ENCODE measurements at places on chromosomes 4 and X.

- DNase-seq = no peak
Observed at GRCh38 chr4:3518511-3518880, 13.7 kb downstream of the LRPAP1 start.

DNA sequence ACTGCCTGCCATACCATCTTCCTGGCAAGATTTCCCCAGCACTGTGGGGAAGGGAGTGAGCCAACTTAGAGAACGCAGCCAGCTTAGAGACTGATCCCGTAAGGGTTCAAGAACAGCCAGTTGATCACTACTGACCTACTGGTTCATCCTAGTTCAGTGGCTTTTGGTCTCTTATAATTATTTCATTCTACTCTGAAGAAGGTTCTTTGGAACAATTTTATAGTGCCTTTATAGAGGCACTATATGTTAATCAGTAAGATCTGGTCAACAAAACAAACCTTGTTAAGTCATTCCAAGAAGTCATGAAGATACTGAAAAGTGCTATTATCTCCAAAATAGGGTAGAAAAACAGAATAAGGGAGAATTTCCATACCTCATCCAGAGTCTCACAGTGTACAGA lies 33.2 kb upstream of the ENPEP start:
- no peak for DNase-seq

DNA sequence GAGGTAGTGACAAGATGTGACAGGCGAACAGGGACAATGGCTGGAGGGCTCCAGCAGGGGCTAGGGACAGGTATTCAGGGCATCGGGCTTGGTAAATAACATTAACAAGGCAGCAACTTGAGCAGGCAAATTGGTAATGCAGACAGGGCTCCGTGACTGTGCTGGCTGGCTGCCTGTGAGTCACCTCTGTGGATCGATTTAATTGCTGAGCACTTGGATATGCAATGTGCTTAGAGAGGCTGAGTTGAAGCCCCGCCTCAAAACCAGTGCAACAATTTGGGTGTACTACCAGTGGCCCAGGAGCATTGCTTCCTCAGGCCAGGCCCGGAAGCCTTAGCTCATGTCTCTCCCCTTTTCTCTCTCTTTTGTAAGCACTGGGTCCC lies 19.5 kb downstream of the CNGA2 start:
- peak; percentile 76 for DNase-seq

DNA sequence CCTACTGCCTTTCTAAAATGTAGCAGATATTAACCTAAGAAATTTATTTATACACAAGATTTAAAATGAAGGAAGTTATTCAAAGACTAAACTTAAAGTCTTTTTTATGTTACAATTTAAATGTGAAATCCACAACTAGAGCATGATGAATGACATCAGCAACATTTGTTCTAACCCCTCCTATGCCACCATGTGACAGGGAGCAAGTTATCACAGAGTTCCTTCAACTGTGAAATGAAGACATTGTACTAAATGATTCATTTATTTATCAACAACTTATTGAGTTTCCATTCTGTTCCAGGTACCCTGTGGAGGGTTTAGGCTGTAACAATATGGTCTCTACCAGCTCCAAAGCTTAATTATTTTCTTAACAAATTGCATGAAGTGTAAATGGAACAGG lies 76.9 kb downstream of the SLC39A8 start:
- no peak for DNase-seq

DNA sequence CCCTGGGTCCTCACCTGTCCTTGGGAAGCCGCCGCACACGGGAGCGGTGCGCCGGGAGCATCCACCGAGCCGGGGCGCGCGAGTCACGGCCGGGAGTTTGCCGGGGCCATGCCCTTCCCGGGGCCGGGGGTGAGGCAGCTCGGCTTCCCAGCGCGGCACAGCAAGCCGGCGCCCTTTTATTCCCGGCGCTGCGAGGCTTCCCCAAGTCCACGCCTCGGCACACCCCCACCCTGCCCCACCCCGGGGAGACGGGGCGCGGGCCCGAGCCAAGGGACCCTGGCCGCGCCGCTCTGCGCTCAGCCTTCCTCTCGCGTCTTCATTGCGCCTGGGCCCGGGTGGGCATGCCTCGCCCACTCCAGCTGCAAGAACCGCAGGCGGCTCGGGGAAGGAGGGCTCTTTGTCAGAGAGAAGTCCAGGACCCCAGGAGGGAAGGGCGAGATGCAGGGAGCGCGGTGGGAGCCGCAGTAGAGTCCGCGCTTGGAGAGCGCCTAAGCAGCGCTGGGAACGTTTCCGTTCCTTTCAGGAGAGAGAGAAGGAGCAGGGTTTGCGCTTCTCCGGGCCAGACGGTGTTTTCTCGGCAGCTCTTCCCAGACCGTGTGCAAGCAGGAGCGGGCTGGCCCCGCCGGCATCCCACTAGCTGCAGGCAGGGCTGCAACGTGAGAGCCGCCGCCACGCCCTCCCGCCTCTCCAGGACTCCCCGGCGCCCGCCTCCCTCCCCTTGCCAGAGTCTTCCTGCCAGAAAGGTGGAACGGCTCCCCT lies at the start of gene MXRA5:
Gene MXRA5 (minus strand): TSS at position 152 of the 759 bp plus-strand sequence. CDS start 2,819 bp downstream, outside the sequence.
- no peak for DNase-seq

DNA sequence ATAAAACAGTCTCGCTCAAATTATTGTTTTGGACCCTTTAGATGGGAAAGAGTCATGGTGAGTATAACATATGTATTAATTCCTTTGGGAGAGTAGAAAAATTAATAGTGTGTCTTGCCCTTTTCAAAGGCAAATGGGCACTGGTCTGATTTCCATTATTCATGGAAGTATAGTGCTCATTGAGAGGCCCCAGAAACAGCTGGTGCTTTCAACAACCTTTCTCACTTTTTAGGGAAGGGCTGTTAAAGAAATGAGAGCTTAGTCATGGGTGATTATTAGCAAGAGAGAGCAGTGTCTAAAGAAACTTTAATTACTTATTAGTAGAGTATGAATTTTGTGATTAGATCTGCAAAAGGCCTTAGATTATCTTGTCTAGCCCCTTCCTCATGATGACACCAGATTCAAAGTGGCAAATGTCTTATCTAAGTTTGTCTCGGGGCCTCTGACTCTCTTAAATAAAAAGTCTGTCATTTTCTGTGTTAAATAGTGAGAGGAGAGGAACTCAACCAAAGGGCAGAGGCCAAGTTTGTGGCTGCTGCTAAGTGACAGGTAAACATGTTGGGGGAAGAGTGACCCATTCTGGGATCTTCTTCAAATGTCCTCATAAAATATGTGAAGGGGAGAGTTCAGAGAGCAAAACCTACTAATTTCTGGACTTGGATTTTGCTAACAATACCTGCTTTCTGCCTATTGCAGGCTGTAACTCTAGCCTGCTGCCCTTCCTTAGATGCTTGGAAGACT lies 110.6 kb downstream of the REPS2 start:
- DNase-seq = no peak

DNA sequence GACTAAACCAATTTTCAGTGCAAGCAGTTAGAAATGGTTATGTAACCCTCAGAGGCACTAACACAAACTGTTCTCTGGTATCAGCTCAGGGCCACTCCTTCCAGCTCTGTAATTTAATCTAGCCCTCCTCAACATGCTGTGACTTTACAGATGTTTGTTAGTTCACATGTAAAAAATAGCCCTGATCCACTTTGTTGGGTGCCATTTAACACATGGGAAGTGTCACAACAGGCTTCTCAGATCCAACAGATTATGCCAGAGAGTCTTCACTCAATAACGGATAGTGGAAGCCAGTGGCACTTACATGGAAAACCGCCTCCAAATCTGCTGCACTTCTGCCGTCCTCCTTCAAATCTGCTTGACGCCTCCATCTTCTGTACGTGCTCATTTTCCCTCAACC lies 51.6 kb downstream of the ATP8A1 start:
- no peak for DNase-seq

DNA sequence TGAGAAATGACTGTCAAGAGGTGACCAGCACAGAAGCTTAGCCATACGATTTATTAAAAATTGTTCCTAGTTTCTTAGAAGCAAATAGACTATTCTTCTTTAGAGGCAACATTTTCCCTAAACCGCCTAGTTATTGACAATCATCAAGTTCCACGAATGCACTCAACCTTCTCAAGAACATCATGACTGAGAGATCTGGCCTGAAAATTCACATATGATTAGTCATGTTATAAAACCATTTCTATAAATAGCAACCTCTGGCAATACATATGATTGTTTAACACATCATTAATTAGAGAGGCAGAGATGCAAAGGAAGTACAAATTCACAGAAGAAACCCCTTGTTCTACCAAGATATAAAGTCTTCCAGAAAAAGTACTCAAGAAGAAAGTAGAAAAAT lies 6.7 kb downstream of the NUP62CL start:
- DNase-seq = no peak

- DNase-seq = no peak
Observed at GRCh38 chr4:8736090-8736825, 135.4 kb downstream of the HMX1 start.

DNA sequence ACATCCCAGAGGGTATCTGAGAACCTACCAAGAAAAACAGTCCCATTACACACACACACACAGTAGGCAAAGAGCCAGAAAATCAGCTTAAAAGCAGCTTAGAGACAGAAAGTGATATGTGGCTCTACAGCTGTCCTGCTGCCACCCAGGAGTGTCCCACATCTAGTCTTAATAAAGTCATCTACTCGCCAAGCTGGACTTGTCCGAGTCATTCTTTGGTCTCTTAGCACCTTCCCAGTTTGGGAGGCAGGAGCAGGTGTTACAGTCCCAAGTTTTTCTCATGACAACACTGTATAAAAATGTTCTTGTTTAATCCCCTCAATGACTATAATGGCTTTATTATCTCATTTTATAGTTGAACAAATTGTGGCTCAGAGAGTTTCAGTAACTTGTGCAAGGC lies 252.5 kb upstream of the CASK start:
- DNase-seq = no peak

DNA sequence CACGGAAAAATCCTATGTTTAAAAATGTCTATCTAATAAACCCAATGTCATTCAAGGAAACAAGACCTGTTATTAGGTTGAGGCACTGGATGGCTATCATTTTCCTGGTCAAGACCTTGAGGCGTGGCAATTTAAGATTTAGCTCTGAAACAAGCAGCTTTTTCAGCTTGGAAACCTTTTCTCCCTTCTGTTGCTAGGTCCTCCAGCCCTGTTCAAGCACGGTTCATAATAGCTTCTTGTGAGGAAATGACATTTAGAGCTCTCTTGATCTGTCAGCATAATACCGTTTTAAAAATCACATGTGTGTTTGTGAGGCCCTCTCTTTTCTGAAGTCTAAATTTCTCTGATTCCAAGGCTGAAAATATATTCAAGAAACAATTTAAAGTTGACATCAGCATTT lies 133.6 kb upstream of the GRPR start:
- no peak for DNase-seq

GRCh38 chr4:122702939-122703338 lies 29.6 kb upstream of the BBS12 start:
- no peak for DNase-seq

DNA sequence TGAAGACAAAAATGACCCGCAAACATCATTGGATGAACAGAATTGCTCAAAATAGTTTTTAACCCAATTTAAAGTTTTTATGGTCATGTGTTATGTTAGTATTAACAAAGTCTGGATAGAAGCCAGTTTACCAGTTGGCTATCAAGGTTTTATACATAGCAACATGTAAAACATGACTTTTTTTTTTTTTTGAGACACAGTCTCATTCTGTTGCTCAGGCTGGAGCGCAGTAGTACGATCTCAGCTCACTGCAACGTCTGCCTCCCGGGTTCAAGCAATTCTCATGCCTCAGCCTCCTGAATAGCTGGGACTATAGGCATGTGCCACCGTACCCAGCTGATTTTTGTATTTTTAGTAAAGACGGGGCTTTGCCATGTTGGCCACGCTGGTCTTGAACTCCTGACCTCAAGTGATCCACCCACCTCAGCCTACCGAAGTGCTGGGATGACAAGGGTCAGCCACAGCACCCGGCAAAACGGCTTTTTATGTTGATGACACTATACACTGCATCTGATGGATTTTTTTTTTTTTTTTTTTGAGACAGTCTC lies 3.4 kb downstream of the SAT1 start:
- no peak for DNase-seq

GRCh38 chr4:37481547-37482122 lies 204.5 kb downstream of the RELL1 start:
- no peak for DNase-seq

DNA sequence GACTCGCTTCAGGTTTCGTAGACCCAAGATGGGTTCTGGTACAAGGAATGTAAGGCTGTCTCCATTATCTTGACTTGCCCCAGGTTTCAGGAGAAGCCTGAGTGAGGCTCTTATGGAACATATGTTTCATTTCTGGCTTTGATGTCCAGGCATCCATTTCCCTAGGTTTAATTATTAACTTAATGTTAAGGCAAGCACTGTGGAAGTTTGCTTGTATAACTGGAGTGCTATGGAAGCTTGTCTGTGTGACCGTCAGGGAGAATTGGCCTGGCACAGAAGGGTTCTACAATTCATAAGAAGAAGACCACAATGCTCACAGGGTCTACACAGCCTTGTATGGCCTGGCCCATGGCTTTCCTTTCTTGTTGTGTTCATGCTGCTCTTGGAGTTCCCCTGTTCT lies 47.2 kb upstream of the PPP1R2C start:
- DNase-seq = no peak

DNA sequence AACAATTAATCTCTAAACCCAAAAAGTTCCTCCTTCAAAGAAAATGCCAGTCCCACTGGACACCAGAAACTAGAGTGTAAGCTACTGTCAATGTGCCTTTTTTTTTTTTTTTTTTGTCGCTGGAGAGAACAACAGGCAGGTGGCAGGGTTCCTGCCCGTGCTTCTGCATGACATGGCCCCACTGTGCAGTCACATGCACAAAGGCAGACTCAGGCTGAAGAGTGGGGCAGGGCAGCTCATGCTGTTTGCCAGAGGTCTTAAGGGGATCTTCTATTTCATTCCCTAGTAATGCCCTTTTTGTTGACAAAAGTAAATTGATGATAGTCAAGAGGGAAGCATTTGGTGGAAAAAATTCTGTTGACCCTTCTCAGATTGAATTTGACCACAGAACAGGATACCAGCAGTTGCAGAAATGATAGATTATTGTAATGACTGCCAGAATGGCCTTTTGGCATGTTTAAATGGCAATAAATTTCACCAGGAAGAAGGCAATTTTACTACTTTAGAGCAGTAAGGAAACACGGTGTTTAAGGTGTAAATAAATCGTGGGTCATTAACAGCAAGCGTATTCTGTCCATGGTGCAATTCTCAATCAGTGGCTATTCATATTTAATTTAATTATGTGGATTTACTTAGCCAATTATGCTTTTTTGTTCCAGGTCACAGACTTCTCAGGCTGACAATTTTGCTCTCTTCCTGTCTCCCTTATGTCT lies 80.9 kb downstream of the NKX6-1 start:
- peak; percentile 35 for DNase-seq

DNA sequence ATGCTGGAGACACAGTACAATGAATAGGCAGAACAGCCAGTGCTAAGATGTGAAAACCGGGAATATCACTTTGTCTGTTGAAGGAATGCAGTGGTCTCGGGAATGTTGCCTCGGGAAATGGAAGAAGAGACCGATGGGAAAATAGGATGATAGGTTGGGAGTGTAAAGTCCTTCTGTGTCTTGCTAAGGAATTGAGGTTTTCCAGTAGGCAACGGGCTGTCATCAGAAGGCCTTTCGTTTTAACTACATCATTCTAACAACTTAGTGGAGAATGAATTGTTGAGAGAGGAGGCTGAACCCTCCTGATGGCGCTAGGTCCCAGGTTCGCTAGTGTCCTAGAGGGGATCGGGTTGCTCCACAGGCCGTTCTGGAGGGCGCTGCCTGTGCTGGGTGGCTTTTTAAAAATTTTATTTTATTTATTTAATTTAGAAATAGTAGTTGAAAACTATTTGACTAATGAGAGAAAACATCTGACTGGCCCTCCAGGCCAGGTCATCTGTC lies 730 bp downstream of the VBP1 start:
- no peak for DNase-seq

All from NCI-H1105 (cell line).